ENCODE measurements at places on chromosomes 1 and 21. TPM values are rescaled to one million over a fixed set of nuclear protein-coding genes. Genes with fewer than 3 reads are reported as not detected.

Gene PRCC
- polyA plus RNA-seq: 23.3 TPM

Gene AZIN2
- polyA plus RNA-seq: 22.7 TPM

Gene CLDN17
- not detected for polyA plus RNA-seq

Gene TLCD4
- 1.6 TPM for polyA plus RNA-seq

Gene DNM3
- 37.1 TPM for polyA plus RNA-seq

Gene GPR89B
- polyA plus RNA-seq: 54.7 TPM

Gene GSTM3
- 195 TPM for polyA plus RNA-seq

Gene PPM1J
- 1.7 TPM for polyA plus RNA-seq

Gene CRP
- polyA plus RNA-seq: 0.98 TPM

Gene CD5L
- polyA plus RNA-seq: not detected

Gene PMF1
- 98.7 TPM for polyA plus RNA-seq

Gene SELL
- polyA plus RNA-seq: not detected

Gene WNT9A
- 1.4 TPM for polyA plus RNA-seq

Gene NBPF6
- not detected for polyA plus RNA-seq

Gene PCBP3
- polyA plus RNA-seq: 1.7 TPM

Gene CYP2J2
- polyA plus RNA-seq: not detected

Gene AADACL4
- not detected for polyA plus RNA-seq
